ENCODE measurements at places on chromosomes 2 and 18. TPM values are rescaled to one million over a fixed set of nuclear protein-coding genes. Genes with fewer than 3 reads are reported as not detected.

Gene IL36G
- not detected for total RNA-seq

- no peak for DNase-seq
Observed at GRCh38 chr2:196205881-196206435, 34.6 kb upstream of the STK17B start.

GRCh38 chr18:41462946-41463345 lies 492.1 kb upstream of the PIK3C3 start:
- DNase-seq = no peak

DNA sequence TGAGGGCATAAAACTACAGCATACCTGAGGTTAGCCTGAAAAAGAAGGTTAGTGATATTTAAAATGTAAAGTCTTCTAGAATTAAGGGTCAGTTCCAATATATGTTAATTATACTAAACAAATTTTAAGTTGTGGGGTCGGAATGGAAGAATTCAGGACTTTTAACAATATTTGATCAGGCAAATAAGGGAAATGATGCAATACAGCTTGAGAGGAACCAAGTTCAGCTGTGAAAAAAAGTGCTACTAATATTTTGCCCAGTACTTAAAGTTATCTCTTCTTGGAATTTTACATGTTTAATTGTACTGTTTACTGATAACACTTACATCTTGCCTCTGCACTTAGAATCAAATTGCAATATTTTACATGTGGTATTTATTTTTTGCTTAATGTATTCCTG lies 345.5 kb upstream of the CWC22 start:
- no peak for DNase-seq

DNA sequence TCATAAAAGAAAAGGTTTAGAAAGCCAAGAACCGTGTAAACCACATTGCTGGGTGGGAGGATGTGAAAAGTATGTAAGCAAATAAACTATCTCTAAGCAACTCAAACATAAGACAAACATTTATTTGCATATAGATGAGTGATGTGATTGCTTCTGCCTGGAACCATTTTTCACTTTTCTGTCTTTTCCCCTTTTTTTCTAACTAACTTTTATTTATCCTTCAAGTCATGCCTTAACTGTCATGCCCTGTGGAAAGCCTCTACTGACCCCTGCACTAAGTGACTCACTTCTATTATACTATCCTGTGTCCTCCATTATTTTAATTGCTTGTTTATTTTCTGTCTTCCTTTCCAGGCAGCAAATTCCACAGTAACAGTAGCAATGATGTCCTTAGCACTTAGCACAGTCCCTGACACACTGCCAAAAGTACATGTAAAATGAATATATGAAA lies 87.5 kb upstream of the CTAGE1 start:
- no peak for DNase-seq

DNA sequence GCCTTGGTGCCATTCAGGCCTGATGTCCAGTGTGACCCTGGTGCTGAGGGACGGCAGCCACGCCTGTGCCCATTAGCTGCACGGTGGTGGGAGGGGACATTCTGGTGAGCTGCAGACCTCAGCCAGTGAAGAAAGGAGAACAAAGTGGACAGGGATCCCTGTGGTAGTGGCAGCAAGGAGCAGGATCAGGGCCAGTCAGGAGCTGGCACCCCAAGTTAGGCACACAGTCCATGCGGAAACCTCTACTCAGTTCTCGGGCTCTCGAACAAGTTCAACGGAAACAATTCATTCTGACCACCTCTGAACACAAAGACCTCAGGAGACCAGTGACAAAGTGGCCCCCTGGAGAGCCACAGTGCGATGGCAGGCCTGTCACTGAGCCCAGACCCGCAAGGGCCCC lies 30.1 kb downstream of the COA5 start:
- no peak for DNase-seq

Measured in PC-9 (cell line).